ENCODE measurements at places on chromosomes 1 and 21. TPM values are rescaled to one million over a fixed set of nuclear protein-coding genes. Genes with fewer than 3 reads are reported as not detected.

The AMIGO1 gene
- polyA plus RNA-seq: 1.5 TPM

The AGL gene
- 7.2 TPM for polyA plus RNA-seq

The DISC1 gene
- 5.4 TPM for polyA plus RNA-seq

The FOXD3 gene
- not detected for polyA plus RNA-seq

The ACTA1 gene
- polyA plus RNA-seq: not detected

The OLFM3 gene
- not detected for polyA plus RNA-seq

The NRIP1 gene
- 22.6 TPM for polyA plus RNA-seq

Measured in AG04450 (cell line).